ENCODE measurements at places on chromosomes 16 and 17.

DNA sequence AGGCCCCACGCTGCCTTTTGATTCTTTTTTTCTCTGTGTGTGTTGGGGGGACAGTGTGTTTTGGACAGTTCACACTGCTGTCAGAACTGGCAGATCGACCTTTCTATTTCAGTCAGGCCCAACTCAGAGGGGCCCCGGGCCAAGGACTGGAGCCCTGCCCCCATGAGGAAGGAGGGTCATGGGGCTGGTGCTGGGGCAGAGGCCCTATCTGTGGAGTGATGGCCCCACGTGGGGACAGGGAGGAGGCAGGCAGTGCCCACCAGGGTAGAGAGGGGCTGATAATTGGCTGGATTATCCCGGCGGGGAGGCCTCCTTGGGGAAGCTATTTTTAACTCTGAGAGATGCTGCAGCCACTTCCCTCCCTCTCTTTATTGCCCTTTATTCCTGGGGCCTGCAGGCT lies 5.7 kb upstream of the KCNJ12 start:
- no peak for DNase-seq

DNA sequence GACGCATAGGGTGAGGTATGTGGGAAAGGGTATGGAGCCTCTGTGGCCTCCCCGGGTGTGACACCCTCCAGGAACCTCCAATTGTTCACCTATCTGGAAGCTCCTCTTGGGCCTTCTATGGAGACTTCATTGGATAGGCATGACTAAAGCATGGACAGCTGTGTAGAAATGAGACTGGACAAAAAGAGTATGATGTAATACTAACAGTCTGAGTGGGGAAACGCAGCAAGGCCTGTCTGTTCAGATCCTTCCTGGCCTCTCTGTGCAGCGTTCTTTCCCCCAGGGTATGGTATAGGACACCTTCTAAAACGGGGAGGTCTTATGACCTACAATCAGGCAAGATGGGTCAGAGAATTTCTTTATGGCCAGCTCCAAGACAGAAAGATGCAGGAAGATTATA lies 30.7 kb upstream of the CCNF start:
- no peak for DNase-seq

DNA sequence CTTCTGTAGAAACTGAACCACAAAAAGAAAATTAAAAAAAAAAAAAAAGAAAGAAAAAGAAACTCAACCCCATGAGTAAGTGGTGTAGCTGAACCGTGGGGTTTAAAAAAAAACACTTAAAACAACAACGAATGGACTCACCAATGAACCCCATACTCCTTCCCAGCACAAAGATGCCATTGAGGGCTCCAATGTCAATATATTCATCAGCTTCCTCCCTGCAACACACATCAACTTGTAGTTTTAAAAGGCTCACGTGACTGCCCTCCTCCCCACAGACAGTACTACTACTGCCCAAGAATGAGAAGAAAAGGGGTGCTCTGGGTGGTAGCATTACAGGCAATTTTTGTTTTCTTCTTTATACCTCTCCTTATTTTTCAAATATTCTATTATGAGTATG lies 3.3 kb upstream of the KLHL11 start:
- no peak for DNase-seq

DNA sequence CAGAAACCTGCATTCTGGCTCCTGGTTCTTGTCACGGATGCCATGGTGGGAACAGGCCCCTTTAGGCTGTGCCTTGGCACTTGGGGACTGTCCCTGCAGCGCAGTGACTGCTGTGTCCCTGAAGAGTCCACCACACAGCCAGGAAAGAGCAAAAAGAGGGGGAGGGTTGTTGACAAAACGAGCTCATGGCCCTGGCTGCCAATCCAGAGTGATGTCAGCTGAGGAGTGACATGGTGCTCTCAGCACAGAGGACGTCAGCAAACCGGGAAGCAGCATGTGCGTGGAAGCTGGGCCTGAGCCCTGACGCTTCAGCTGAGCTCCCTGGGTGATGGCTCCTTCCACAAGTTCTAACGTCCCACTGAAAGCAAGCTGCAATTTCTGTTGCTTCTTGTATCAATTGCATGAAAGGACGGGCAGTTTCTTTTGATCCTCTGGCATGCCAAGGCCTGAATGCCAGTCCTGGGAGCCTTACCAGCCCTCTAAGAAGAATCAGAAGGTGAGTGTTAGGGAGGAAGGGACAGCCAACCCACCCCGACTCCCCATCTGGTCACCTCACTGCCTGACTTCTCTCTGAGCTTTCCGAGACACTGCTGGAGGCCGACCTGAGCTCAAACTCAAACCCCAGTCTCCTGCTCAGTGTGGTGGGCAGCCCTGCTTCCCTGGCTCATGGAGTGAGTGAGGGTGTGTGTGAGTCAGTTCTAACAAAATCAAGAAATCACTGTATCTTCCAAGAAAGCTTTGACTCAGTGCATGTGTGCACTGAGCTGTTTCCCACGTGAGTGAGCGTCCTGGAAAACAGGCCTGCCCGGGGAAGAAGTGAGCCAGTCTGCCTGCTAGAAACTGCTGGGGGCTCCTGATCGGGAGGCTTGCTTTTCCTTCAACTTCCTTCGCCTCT lies 14.7 kb upstream of the WNT3 start:
- no peak for DNase-seq

DNA sequence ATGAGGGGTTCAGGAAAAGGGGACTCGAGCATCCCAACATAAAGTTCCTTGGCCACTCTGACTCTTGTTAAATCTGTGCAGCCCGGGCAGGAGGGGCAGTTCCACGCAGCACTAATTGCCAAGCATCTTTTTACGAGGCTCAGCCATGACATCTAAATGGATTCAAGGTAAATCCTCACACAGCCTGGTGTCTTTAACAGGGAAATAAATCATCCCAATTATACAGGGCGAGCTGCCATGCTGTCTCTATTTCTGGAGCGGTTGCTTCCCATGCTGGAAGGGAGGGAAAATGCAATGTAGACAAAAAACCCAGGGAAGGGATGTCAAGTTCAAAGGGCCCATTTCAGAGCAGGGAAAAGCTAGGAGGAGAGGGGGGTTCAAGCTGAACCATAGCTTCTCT lies 110.0 kb downstream of the GAS7 start:
- no peak for DNase-seq

GRCh38 chr17:48392857-48393256 lies 37.2 kb downstream of the SKAP1 start:
- no peak for DNase-seq
